GM23248 (cell line): ENCODE measurements at places on chromosomes 6 and 20. TPM values are rescaled to one million over a fixed set of nuclear protein-coding genes. Genes with fewer than 3 reads are reported as not detected.

Gene AKIRIN2
- 21.4 and 24.9 TPM in 2 replicates for total RNA-seq

Gene SLC13A3
- total RNA-seq, result 0.89 and 2.4 TPM in 2 replicates

Gene TREML1
- total RNA-seq, result not detected in 2 replicates

Gene MLN
- total RNA-seq, result not detected in 2 replicates

Gene ABHD16B
- total RNA-seq, result not detected in 2 replicates

Gene ZNF76
- total RNA-seq, result 14.3 and 19.6 TPM in 2 replicates

- peaks cover 39% of the 10 kb centered on the region for H3K4me1 ChIP-seq
- no peaks in the 10 kb centered on the region for H3K36me3 ChIP-seq
- peak; percentile 31 for DNase-seq
These were observed 220.7 kb upstream of the CITED2 start for GRCh38 chr6:139595183-139595582.

- H3K27me3 ChIP-seq, result no peaks in the 10 kb centered on the region
- peaks cover 21% of the 10 kb centered on the region for H3K4me1 ChIP-seq
- H3K27ac ChIP-seq, result no peak overlapping the region
- DNase-seq, result no peak
These were observed 19.1 kb upstream of the PRDM1 start for GRCh38 chr6:106066989-106067388.

DNA sequence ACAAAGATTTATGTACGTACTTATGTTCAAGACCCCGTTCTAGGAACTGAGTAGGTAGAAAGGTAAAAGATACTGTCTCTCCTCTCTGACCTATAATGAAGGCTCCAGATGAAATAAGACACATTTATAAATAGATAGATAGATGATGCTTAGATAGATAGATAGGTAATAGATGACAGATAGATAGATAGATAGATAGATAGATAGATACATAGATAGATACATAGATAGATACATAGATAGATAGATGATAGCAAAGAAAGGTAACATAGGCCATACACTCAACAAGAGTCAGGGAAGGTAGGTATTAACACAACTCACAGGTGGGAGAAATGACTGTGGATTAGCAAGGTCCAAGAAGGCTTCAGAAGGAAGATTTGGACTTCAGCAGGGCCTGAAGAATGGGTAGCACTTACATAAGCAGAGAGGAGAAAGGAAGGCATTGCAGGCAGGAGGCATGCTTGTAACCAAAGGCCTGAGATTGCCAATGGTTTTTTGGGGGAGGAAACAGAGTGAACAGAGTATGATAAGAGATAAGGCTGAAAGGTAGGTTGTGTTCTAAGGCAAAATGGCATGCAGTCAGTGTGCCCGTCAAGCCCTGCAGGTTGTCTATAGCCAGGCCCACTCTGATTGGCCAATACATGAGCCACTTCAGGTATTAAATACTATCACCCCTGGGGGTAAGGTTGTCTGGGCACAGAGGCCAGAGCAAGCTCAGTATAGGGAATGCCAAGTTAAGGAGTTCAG lies 7.7 kb upstream of the MYB start:
- no peaks in the 10 kb centered on the region for H3K27me3 ChIP-seq
- H3K27ac ChIP-seq, result no peak overlapping the region
- no peaks in the 10 kb centered on the region for H3K4me1 ChIP-seq
- DNase-seq, result no peak
- no peak overlapping the region for H3K4me3 ChIP-seq

GRCh38 chr6:39204646-39205244 lies 24.5 kb downstream of the KCNK5 start:
- no peaks in the 10 kb centered on the region for H3K4me1 ChIP-seq
- no peak for DNase-seq
- H3K27ac ChIP-seq, result no peak overlapping the region
- H3K4me3 ChIP-seq, result no peak overlapping the region
- no peaks in the 10 kb centered on the region for H3K36me3 ChIP-seq
- H3K27me3 ChIP-seq, result peaks cover 6% of the 10 kb centered on the region; the same call in 1 of the 2 replicates

- no peaks in the 10 kb centered on the region for H3K4me1 ChIP-seq
- peaks cover 7% of the 10 kb centered on the region; the same call in 1 of the 2 replicates for H3K27me3 ChIP-seq
- no peaks in the 10 kb centered on the region for H3K36me3 ChIP-seq
- DNase-seq, result no peak
These were observed 9.1 kb downstream of the CST5 start for GRCh38 chr20:23870461-23870860.

GRCh38 chr6:167324111-167324510 lies 775 bp upstream of the TTLL2 start:
- H3K27ac ChIP-seq, result no peak overlapping the region
- H3K36me3 ChIP-seq, result no peaks in the 10 kb centered on the region
- no peaks in the 10 kb centered on the region for H3K4me1 ChIP-seq
- H3K4me3 ChIP-seq, result no peak overlapping the region

- H3K4me1 ChIP-seq, result peaks cover 4% of the 10 kb centered on the region; the same call in 1 of the 2 replicates
- H3K27me3 ChIP-seq, result no peaks in the 10 kb centered on the region
- no peaks in the 10 kb centered on the region; the same call in 1 of the 2 replicates for H3K36me3 ChIP-seq
- DNase-seq, result no peak
- H3K4me3 ChIP-seq, result no peak overlapping the region
These were observed 7.3 kb downstream of the ZKSCAN3 start for GRCh38 chr6:28357036-28357435.

DNA sequence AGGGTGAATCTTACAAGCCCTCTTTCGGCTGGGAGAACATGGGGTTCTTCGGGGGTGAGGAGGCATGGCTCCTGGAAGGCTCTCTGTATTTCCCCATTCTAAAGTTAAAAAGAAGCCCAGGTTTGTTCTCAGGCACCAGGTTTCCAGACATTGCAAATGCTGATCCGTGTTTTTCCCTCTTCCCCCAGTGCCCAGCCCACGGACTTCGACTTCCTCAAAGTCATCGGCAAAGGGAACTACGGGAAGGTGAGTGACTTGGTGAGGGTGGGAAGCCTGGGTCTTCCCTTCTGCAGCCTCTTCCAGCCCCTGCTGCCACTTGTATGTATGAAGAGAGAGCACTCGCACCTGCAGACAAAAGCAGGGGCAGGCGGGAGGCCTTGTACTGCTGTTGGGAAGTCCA lies 8.7 kb downstream of the SGK2 start:
- no peaks in the 10 kb centered on the region for H3K4me1 ChIP-seq
- DNase-seq, result no peak
- no peak overlapping the region for H3K4me3 ChIP-seq
- H3K36me3 ChIP-seq, result no peaks in the 10 kb centered on the region
- no peaks in the 10 kb centered on the region for H3K27me3 ChIP-seq

GRCh38 chr6:158780246-158780884 lies 38.8 kb downstream of the EZR start:
- 0 out of 2 replicates have a peak, but pooled peaks cover 3% of the 10 kb centered on the region for H3K4me1 ChIP-seq
- H3K4me3 ChIP-seq, result no peak overlapping the region
- H3K27me3 ChIP-seq, result no peaks in the 10 kb centered on the region
- H3K36me3 ChIP-seq, result peaks cover 22% of the 10 kb centered on the region

DNA sequence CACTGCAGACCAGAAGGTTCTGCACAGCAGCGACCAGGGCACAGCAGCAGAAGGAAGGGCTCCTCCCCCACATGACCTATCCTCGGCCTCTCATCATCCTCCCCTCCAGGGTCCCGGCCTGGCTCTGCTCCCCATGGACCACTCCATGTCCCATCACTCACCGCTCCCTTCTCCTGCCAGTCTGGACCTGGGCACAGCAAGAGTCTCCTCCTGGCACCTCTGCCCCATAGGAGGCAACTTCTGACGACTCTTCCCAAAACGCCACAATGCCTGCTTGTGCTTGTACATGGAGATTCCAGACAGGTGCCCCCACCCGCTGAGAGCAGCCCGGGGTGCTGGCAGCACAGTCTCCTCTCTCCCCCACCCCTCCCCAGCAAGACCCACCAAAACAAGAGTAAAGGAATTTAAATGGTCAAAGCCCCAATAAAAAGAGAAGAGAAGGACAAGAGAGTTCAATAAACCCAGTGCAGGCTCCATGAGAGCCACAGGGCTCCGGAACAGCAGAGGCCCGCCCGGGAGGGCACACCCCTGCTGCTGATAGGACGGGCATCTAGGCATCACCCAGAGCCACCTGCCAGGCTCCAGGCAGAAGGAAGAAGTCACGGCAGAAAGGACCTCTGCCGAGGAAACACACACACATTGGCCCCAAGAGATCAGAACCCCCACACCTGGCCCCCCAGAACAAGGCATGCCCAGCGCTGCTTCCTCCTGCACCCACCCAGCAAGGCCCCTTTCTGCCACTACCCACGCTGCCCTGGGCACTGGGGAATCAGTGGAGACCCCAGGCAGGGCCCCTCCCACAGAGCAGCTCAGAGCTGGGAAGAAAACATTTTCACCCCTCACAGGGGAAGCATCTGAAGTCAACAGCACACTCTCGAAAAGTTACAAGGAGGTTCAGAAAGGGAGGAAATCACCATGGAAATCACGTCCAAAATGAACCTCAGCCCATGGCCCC lies 15.2 kb downstream of the TAF4 start:
- no peaks in the 10 kb centered on the region for H3K4me1 ChIP-seq
- no peaks in the 10 kb centered on the region for H3K27me3 ChIP-seq
- no peaks in the 10 kb centered on the region for H3K36me3 ChIP-seq
- H3K27ac ChIP-seq, result no peak overlapping the region
- H3K4me3 ChIP-seq, result no peak overlapping the region

GRCh38 chr6:11253594-11253993 lies 21.1 kb upstream of the NEDD9 start:
- H3K4me1 ChIP-seq, result peaks cover 11% of the 10 kb centered on the region
- no peaks in the 10 kb centered on the region for H3K27me3 ChIP-seq
- H3K36me3 ChIP-seq, result no peaks in the 10 kb centered on the region
- DNase-seq, result no peak
- no peak overlapping the region for H3K4me3 ChIP-seq

DNA sequence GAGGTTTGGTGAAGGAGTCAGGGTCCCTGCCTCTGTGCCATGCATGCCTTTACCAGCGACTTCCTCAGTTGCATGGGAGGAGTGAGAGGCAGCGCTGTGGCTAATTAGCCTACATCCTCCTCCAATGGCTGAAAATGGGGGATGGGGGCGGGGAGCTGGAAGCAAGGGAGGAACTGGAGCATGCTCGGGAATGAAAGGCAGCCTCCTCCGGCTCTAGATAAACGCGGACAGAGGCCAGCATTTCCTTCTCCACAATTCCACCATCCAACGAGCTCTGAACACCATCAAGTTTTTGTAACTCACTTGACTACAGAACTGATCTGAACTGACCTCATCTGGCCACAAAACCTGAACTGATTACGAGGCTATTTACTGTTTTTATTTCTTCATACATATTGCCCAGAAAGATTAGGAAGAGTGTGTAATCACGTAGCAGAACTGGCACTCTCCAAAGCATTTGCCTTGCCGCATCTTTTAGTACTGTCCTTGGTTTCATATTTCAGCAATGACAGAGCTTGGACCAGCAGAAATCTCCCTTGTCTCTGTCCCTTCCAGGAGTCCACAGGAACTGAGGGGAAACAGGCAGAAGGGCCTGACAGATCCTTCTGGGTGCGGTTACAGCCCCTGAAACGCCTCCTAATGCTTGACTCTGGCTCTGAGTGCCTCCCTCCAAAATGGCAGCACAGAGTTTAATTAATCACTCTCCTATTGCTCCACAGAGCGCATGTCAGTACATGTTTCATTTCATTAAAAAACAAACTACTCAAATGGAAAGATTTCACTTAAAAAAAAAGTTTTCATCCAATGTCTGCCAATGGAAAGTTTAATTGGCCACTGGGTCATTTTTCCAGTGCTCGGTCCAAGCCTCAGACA lies 58.2 kb upstream of the TRAF3IP2 start:
- DNase-seq, result peak; percentile 81
- H3K27me3 ChIP-seq, result no peaks in the 10 kb centered on the region
- H3K4me1 ChIP-seq, result peaks cover 42% of the 10 kb centered on the region

- no peaks in the 10 kb centered on the region for H3K36me3 ChIP-seq
- H3K4me1 ChIP-seq, result no peaks in the 10 kb centered on the region
- DNase-seq, result no peak
- H3K27ac ChIP-seq, result no peak overlapping the region
- no peak overlapping the region for H3K4me3 ChIP-seq
These were observed 54.5 kb upstream of the ARMC2 start for GRCh38 chr6:108793516-108794251.

GRCh38 chr6:52403627-52404026 lies 16.5 kb upstream of the EFHC1 start:
- H3K36me3 ChIP-seq, result no peaks in the 10 kb centered on the region
- H3K27me3 ChIP-seq, result no peaks in the 10 kb centered on the region
- DNase-seq, result no peak
- H3K4me1 ChIP-seq, result peaks cover 7% of the 10 kb centered on the region
- no peak overlapping the region for H3K4me3 ChIP-seq
- no peak overlapping the region for H3K27ac ChIP-seq

- no peaks in the 10 kb centered on the region for H3K36me3 ChIP-seq
These were observed 425 bp downstream of the FOXA2 start for GRCh38 chr20:22583773-22584521.

- H3K4me3 ChIP-seq, result no peak overlapping the region
- H3K36me3 ChIP-seq, result no peaks in the 10 kb centered on the region
- peak; percentile 49 for DNase-seq
These were observed 159.8 kb downstream of the ZFP64 start for GRCh38 chr20:52031563-52032303.

DNA sequence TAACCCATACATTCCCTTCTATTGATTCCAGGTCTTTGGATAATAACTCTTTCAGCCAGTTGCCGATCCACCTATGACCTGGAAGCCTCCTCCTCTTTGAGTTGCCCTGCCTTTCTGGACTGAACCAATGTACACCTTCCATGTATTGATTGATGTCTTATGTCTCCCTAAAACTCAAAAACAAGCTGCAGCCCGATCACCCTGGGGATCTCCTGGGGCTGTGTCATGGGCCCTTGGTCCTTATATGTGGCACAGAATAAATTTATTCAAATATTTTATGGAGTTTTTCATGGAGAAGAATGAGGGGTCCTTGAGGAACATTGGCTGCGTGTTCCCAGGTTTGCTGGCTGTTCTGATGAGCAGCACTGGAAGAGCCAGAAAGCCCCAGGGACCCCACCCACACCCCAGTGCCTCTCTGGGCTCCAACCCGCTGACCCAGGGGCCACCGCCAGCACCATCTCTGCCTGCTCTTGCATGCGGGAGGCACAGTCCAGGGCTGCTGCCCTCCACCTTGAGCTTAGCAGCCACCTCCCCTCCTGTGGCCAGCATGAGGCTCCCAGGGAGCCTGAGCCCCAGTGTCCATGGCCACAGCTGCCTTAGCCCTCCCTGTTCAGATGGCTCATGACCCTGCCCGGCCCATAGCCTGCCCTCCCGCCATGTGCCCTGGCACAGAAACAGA lies 36.5 kb upstream of the CST7 start:
- H3K4me1 ChIP-seq, result no peaks in the 10 kb centered on the region
- no peak overlapping the region for H3K27ac ChIP-seq
- peaks cover 10% of the 10 kb centered on the region; the same call in 1 of the 2 replicates for H3K27me3 ChIP-seq
- no peaks in the 10 kb centered on the region for H3K36me3 ChIP-seq

DNA sequence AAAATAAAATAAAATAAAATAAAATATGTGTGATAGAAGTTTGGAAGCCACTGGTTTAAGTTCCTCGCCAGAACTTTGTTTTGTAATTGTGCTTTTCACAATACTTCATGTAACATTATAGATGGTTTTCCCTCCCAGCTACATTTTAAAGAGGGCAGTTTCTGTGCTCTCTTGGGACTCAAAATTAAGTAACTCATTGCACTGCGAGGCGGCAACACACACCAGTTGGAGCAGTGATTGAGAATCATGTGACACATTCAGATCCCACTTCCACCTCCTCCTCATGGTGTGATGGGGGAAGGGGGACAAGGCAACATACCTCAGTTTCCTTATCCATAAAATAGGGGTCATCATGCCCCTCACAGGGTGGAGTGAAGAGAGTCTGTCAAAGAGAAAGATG lies 7.5 kb downstream of the C2 start:
- H3K27me3 ChIP-seq, result no peaks in the 10 kb centered on the region
- H3K36me3 ChIP-seq, result no peaks in the 10 kb centered on the region
- no peak overlapping the region for H3K27ac ChIP-seq
- no peak for DNase-seq
